ENCODE measurements at places on chromosomes 2 and 18.

- peak; percentile 10 for DNase-seq
Observed at GRCh38 chr2:163662141-163662780, 73.5 kb downstream of the FIGN start.

GRCh38 chr2:160731856-160732255, 238.2 kb upstream of the RBMS1 start:
- no peak for DNase-seq

DNA sequence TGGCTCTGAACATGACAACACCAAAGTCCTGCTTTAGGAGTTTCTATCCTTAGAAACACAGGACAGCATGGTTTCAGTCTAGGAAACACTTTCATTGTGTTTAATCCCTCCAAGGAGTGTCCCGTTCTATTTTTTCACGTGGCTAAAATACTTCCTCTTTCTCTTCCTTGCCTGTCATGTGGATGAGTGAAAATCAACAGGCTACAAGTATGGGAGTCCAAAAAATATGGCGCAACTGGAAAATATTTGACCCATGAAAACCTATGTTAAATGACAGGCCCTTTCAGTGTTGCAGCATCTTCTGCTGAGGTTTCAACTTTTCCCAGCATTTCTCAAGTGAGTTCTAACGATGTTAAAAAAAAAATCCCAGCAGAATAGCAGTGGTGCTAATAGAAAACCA, 146.3 kb downstream of the LAMA3 start:
- DNase-seq: peak; percentile 78

- DNase-seq: peak; percentile 38
Observed at GRCh38 chr2:101190747-101191516, 39.8 kb upstream of the TBC1D8 start.

GRCh38 chr2:237996021-237996593, 29.3 kb downstream of the UBE2F start:
- peak; percentile 6 for DNase-seq

DNA sequence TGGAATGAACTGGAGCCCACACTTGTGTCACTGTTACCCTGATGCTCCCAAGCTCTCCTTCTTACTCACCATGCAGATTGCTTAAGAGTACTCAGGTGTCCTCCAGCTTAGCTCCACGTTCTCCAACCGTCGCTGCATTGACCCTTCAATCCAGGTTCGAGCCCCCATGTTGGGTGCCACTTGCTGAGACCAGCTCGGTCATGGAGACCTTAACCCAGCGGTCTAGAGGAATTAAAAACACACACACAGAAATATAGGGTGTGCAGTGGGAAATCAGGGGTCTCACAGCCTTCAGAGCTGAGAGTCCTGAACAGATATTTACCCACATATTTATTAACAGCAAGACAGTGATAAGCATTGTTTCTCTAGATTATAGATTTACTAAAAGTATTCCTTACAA, 229.1 kb upstream of the APCDD1 start:
- no peak for DNase-seq

DNA sequence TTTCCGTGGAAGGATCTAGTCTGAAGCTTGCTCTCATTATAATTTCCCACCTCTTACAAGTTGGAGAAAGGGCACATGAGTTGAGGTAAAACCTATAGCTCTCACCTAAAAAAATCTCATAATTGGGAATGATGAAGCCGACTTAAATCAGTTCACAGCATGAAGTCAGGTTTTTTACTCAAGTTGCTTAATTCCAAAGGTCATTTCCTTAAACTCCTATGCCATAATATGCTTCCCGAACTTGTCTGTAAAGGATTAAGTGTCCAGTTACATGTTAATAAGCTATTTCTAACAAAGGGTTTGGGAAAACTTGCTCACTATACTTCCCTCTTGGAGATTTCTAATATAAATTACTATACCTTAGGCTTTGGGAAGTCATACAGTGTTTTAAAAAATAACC, 481.2 kb downstream of the NUP35 start:
- DNase-seq: no peak

DNA sequence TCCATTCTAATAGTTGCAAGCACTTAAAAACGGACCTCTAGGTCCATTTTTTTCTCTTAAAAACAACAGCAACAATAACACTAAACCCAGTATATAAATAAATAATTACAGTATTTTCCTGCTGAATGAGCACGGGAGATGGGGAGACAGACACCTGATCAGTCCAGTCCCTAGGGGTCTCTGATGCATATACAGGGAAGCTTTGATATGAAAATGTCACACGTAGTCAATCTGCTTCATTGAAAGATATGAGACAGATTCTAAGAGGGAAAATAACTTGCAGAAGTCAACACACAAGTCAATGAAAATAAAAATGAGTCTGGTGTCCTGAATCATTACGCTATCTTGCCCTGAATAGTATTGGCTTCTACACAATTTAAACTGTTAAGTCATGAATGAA, 523.3 kb upstream of the SLC8A1 start:
- DNase-seq: no peak

- DNase-seq: no peak
Observed at GRCh38 chr2:84301717-84302116, 157.4 kb downstream of the SUCLG1 start.

DNA sequence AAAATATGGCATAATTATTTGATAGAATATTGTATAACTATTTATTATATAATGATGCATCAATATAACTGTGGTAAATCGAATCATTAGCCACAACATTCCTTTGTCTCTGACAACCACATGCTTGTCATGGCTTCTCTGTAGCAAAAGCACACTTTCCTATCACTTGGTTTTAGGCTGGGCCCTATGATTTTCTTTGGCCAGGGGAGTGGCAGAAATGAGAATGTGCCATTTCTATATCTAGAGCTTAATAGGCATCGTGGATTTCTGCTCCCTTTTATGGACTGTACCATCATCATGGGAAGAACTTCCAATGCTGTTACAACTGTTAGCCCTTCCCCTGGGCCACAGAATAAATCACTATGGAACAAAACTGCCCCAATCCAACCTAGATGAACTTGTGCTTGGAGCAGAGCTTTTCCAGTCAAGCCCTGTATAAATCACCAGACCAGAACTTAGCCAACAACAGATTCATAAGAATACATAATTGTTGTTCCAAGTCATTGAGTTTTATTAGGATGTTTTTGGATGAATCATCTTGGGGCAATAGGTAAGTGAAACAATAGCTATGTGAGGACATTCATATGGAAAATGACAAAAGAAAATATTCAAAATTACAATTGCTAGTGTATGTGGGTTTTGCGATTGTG, 715.8 kb downstream of the ERBB4 start:
- no peak for DNase-seq

DNA sequence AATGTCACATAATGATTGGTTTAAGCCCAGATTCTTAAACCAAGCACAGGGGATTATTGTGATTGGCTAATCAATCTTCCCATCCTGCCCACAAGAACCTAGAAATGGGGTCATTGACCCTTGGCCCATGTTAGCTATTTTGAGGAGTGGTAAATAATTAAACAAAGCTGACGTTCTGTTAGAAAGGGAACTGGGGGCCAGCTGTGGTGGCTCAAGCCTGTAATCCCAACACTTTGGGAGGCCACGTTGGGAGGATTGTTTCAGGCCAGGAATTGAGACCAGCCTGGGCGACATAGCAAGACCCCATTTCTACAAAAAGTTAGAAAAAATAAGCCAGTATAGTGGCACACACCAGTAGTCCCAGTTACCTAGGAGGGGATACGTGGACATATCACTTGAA, 37.8 kb upstream of the PTPN4 start:
- no peak for DNase-seq

- DNase-seq: no peak
Observed at GRCh38 chr18:46588971-46589660, 67.9 kb downstream of the LOXHD1 start.

DNA sequence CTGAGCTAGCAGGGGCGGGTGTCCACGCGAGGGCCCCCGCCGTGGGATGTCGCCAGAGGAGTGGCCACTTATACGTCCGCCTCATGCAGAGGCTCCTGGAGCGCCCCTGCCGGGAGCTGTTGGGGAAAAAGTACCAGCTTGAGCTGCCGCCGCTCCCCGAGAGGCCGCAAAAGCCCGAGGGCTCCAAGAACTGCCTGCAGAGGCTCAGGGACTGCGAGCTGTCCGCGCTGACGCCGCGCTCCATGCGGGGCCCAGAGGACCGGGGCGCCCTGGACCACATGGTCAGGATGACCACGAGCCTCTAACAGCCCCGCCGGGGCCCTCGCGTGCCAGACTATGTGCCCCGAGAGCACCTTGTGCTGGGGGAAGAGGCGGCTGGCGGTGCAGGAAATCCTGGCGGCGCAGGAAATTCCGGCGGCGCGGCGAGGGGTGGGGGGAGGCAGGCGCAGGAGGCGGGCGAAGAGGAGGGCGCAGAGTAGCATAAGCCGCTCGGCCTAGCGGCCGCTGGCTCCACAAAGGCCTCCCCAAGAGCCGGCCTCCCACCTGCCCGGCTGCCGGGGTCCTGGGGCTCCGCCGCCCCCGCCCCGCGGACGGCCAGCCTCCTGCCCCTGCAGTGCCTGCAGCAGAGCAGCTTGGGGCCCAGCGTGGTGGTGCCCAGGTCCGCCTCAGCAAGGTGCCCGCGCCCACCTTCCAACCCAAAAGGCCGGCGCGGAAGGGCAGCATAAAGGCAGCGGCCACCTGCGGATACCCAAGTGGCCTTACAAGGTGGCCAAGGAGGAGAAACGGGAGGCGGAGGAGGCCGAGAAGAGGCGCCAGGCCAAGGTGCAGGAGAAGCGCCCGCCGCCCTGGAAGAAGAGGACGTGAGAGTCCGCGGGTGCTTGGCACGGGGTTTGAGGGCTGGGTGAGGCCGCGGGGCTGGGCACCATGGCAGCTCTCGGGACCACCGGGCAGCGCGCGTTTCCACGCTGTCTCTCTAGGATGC, 42.1 kb upstream of the TRIM43B start:
- peak; percentile 27 for DNase-seq
